Astrocyte (in vitro differentiated cells and primary cell): ENCODE measurements at places on chromosomes 1 and 21.

- no peak for DNase-seq
Measured at GRCh38 chr1:248802454-248802853, 23.3 kb downstream of the SH3BP5L start.

GRCh38 chr1:248361121-248361715, at the start of gene OR2T4:
Gene OR2T4, plus strand, starts transcription at chr1:248361665. Its CDS starts 0 bp downstream, at chr1:248361665.
- DNase-seq, result no peak

DNA sequence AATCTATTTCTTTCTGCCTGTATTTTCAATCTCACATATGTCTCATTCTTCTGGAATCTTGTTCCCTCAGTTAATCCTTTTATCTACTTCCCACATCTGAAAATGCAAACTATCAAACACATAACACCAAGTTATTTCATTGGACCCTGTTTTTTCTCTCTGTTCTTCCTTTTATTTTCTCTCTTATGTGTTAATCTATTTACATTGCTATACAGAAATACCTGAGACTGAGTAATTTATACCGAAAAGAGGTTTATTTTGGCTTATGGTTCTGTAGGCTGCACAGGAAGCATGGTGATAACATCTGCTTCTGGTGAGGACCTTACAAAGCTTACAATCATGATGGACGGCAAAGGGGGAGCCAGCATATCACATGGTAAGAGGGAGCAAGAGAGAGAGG, 247.6 kb downstream of the TGFB2 start:
- peak; percentile 83 for DNase-seq

DNA sequence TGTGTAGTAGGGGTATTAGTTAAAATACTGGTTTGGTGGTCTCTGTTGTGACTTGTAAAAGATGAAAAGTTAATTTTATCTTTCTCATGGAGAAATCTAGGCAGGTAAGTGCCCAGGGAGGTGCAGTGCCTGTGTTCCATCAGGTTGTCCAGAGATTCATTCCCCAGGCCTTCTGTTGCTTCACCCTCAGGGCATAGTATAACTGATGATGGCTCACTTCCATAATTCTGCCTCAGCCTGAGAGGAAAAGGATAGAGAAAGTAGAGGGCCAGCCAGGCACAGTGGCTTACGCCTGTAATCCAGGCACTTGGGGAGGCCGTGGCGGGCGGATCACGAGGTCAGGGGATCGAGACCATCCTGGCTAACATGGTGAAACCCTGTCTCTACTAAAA, 153.9 kb downstream of the FMN2 start:
- DNase-seq, result no peak

DNA sequence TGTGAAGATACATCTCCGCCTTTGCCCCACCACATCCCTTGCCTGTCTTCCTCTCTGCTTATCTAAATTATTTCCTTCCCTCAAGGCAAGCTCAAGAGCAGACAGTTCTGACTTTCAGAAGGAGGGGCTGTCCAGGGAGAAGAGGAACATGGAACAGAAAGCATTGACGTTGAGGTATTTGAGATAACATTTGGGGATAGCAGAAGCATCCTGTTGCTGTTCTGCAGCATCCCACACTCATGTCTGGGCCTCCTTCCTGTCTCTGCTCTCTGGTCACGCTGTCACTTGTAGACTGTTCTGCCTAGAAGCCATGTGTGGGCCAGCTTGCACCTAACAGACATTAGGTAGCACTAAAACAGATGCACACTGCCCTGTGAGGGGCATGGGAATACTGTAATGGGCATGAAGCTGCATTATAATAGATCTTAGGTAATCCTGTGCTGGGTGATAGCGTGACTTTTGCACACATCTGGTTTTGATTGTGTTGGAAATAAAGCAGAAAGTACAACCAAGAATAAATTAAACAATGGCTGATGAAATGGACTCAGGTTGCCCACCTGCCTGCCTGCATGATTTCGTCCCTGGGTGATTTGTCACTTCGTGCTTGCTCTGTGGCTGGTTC, 660 bp upstream of the RD3 start:
- DNase-seq, result no peak

GRCh38 chr1:53567851-53568250, 108.7 kb downstream of the DMRTB1 start:
- DNase-seq, result no peak

- DNase-seq, result no peak
Measured at GRCh38 chr1:31161571-31161970, 78.1 kb downstream of the NKAIN1 start.

DNA sequence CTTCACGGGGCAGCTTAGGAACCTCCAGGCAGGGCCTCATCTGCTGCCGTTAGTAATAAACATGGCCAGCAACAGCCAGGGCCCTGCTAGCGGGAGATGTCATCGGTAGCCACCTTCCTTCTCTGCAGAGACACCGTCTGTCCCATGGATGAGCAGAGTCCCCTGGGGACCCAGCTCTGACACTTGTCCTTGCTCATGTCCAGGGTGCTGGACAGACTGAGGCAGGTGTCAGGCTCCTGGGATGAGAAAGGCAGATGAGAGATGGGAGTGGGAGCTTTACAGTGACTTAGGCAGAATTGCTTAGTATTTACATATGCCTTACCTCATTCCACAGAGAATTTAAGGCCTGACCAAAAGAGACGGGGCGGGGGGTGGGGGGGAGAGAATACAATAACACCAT, 25.0 kb downstream of the CAPN2 start:
- no peak for DNase-seq

- no peak for DNase-seq
Measured at GRCh38 chr21:38973552-38973951, 167.8 kb downstream of the ETS2 start.

DNA sequence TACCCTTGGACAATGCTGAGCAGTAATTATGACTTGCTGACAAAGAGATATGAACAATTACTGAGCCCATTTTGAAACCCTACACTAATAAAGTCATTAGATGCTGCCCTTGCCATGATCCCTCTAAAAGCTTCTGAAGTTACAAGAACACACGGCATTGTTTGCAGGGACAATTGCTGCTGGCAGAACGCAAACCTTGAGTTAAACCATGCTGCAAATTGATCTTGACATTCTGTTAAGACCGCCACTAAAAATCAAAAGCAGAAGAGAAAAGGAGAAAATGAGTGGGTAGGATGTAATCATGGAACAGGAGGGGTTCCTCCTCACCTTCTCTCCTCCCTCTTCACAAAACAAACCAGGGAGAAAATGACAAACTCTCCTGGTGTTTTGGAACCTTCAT, 136.2 kb upstream of the DMRTA2 start:
- DNase-seq, result no peak

DNA sequence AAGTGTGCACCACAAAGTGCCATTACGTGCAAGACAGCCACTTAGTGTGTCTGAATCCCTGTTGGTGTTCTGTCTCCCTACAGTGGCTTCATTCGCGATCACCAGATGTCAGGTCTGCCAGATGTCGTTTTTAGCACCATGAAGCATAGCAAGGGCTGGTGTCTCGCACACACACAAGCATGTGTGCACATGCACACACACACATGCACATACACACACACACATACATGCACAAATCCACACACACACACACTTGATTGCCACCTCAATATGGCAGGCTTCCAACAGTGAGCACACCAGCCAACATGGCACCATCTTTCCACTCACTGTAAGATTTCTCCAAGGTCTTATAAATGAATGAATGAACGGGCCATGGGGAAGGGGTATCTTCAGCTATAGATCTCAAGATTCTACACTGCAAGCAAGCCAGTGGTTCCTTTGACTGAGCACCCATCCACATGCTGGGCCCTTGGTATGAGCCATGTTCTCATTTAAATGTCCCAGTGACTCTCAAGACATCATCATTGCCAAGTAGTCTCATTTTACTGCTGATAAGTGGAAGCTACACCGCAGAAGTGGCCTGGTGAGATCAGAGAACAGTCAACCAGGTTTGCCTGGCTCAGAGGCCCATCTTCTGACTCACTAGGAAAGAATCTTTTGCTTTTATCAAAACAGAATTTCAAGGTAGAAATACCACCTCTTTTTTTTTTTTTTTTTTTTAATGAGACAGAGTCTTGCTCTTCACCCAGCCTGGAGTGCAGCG, 84.9 kb downstream of the SIM2 start:
- peak; percentile 90 for DNase-seq

GRCh38 chr1:9842073-9842711, 18.4 kb upstream of the CLSTN1 start:
- no peak for DNase-seq

- DNase-seq, result no peak
Measured at GRCh38 chr1:82848043-82848442, 1047.3 kb downstream of the ADGRL2 start.

GRCh38 chr1:218699421-218699820, 354.3 kb downstream of the TGFB2 start:
- no peak for DNase-seq

DNA sequence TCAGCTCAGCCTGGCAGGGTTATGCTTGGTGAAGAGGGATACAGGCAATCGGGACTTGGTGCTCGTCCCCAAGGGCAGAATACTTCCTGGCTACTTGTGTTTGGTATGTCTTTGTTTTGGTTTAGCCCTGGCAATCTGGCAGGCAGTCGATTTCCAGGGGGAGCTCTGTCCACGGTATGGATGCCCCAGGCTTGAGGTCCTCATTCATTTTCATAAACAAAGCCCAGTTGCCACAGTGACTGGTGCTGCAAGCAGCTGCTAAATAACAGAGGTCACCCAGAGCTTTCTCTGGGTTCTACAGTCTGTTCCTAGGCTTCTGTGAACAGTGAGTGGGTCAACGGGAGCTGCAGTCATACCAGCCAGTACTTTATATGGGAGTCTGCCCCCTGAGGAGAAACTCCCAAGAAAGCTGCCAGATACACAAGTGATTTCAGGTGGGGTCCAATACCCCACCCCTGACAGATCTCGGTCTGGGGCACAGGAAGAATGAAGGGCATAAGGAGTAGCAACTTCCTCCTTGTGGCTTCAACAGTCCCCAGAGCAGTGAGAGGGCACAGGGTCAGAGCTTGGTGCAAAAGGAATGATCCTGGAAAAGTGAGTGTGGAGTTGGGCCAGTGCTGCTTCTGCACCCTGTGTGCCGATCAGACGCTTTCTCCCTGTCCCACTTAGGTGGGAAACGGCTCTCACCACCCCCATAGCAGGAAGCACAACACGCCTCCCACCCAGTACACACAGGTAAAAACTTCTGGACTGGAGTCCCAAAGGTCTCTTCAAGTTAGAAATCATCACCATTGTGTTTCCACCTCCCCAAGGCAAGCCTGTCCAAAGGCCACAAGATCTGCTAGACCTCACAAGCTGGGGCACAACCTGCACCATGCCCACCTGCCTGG, 55.5 kb downstream of the TGFBR3 start:
- DNase-seq, result peak; percentile 60

GRCh38 chr1:208061118-208061517, 150.2 kb upstream of the CD34 start:
- no peak for DNase-seq

DNA sequence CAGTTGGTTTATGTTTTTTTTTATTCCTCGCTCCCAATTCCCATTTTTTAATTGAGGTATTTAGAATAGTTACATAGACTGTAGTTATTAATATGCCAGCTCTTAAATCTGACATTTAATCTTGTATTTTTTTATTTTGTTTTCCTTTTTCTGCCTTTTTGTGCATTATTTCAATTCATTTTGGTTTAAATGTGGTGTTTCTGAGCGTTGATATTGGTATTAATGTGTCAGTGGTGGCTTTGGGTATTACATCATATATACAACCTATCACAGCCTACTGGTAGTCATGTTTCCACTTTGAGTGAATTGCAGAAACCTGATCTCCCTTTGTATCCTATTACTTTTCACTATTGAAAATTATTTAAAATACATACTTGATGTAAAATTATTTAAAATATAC, 1027.3 kb downstream of the KCNT2 start:
- no peak for DNase-seq

GRCh38 chr1:182603646-182604174, 479 bp downstream of the RGS16 start:
- DNase-seq, result no peak

DNA sequence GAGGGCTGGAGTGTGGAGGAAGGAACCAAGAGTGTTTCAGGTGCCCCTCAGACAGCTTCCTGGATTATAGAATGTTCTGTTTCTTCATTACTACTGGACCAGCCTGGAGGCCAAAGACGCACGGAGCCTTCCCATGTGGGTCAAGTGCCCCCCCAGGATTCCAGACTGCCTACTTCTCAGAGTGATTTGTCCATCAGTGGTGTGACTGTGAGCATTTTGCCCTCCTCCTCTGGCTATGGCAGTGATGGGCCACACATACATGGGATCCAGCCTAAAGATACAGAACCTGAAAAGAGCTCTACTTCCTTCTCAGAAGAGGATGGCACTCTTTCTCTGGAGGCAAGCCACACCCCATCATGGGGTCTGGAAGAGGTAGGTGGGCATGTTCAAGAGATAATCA, 64.9 kb downstream of the MACF1 start:
- DNase-seq, result no peak

DNA sequence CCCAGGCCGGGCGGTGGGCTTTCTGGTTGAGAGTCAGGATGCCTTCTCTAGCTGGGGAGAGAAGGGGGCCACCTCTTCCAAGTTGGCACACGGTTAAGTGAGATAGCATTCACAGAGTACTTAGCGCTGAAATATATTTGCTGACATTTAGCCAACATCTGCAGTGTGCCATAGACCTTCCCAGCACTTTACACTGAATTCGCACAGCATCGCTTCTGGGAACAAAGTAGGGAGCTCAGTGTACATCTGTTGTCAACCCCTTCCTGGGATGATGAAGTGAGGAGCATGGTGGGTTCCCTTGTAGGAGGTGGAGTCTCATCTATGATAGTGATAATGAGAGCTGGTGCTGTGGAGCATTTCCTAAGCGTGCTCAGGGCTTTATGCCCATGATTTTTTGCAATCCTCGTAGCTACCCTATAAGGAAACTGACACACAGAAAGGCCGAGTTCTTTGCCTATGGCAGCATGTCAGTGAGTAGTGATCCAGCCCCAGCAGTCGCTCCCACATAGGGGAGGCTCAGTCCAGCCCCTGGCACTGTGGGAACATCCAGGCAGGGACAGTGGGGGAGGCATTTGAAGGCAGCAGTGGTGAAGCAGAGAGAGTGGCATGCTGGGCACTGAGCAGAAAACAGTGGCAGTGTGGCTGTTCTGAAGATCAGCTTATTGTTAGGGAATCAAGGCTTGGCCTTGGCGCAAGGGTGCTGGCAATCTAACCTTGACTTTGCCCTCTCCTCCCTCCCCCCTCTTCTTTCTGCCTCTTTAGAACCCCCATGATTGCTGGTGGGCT, 176.2 kb downstream of the PGBD5 start:
- DNase-seq, result no peak

DNA sequence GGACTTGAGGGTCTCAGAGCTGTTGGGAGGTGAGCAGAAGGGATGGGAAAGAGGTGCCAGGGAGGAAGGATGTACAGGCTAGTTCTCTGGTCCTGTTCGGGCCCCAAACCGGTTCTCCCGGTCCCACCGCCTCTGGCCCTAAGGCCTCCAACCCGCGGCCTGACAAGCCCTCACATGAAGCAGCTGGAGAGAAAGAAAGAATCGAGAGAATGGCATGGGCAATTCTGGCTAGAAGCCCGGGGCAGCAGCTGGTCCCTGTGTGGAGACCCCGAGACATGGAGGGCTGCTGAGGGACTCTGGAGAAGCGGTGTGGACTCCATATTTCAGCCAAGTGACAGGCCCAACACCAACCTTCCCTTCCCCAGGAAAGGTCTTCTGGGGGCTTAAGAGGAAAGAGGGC, 730 bp downstream of the CDC42SE1 start:
- no peak for DNase-seq

GRCh38 chr1:8211883-8212579, 105.9 kb upstream of the SLC45A1 start:
- DNase-seq, result peak; percentile 99
